Activated naive CD8-positive, alpha-beta T cell treated with anti-CD3 and anti-CD28 coated beads, Interleukin-2, amount 10 ng/mL, durations not matched to agents 7 days and 5 days (primary cell): ENCODE measurements at places on chromosomes 16 and 17.
A peak's percentile ranks its signal among the peaks of the same experiment; 100 is the strongest.

DNA sequence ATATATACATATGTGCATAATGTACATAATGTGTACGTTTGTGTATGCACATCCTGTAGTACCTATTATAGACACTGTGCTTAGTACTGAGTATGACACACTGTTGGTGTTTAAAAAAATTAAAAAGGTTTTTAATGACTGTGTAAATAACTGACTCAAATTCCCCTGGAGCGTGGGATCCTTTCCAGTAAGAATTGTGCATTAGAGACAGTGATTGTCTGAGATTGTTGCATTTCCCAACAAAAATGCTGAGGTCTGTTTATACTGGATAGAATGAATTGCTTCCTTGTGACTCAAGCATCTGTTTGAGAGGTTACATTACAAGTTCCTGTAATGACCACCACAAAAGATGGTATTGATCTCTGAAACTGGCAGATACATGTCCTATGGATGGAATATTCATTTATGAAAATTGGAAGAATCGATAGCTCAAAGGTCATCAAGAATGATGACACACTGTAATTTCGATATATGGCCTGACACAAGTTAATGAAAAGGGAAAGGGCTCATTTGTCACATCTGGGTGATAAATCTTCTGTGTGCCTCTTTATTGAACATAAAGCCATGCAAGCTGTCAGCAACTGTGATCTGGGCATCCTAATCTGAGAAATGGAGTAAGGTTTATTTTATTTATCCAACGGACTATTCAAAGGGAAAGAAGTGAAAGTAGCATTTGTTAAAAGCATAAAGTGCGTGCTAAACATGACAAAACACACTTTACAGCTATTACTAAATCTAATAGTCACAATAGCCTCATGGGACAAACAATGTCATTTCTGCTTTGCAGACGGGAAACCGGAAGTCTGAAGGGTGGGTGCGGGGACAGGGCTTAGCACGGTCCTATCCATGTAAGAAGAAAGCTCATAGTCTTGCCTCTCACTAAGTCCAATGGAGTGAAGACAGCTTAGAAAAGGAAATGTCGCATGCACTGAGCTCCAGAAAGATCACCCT lies 228.8 kb downstream of the CDH11 start:
- no peak for DNase-seq

- no peak for DNase-seq
Observed at GRCh38 chr16:35733278-35733965, 2274.0 kb downstream of the TP53TG3F start.

- DNase-seq: no peak
Observed at GRCh38 chr17:82901856-82902255, 62.0 kb upstream of the ZNF750 start.

DNA sequence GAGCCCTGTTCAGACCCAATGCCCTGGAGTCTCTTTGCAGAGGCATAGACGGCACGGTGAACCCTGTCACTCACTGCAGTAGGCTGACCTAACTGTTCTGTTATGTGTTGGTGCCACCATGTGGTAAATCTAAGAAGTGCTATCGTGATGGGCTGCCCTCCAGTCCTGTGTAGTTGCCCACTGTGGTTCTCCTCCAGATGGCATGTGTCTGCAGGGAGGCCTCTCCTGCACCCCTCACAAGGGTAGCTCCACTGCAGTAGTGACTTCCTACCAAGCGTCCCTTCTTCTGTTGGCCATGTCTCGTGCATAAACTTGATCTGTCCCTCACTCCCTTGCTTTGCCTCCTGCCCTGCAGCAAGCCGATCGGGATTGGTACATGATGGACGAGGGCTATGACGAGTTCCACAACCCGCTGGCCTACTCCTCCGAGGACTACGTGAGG lies 5.8 kb downstream of the DHX38 start:
- DNase-seq: peak; percentile 37

GRCh38 chr16:58418601-58419000 lies 26.3 kb downstream of the GINS3 start:
- no peak for DNase-seq

- no peak for DNase-seq
Observed at GRCh38 chr16:77549876-77550275, 115.0 kb upstream of the ADAMTS18 start.
